ENCODE measurements at places on chromosomes 5 and 9. TPM values are rescaled to one million over a fixed set of nuclear protein-coding genes. Genes with fewer than 3 reads are reported as not detected.

Gene WDR31
- 12.4 TPM for total RNA-seq

Gene CER1
- total RNA-seq: not detected

Gene CNTFR
- 4.6 TPM for total RNA-seq

Gene RMRP
- total RNA-seq: 15,093 TPM

Gene MYOZ3
- 6.2 TPM for total RNA-seq

Gene PCDHGA2
- total RNA-seq: 7.8 TPM

Gene NR6A1
- total RNA-seq: 1.0 TPM

Gene IL13
- total RNA-seq: not detected

Gene LCN15
- total RNA-seq: 0.41 TPM

Gene FOXI1
- total RNA-seq: not detected

Gene SPEF2
- total RNA-seq: 2.7 TPM

Gene TRIM36
- total RNA-seq: 0.44 TPM

GRCh38 chr5:101585366-101585765, 682.3 kb upstream of the ST8SIA4 start:
- no peak for DNase-seq

GRCh38 chr5:177310332-177310731, 1.4 kb downstream of the MXD3 start:
- DNase-seq: no peak

- DNase-seq: no peak
These were observed 37.9 kb upstream of the RAB3C start for GRCh38 chr5:58544926-58545325.

DNA sequence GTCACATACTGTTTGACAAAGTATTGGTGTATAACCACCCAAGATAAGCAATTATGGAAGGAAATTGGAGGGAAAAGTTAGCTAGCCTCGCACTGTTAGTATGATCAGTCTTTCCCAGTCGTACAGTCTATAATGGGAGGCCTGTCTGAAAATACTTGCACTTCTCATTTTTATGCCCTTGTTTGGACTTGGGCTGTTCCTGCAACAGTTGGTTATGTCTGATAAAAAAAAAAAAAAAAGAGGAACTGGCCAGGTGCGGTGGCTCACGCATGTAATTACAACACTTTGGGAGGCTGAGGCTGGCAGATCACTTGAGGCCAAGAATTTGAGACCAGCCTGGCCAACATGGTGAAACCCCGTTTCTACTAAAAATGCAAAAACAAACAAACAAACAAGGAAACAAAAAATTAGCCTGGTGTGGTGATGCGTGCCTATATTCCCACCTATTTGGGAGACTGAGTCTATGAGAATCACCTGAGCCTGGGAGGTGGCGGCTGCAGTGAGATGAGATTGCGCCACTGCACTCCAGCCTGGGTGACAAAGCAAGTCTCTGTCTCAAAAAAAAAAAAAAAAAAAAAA, 58.3 kb upstream of the ANKRD33B start:
- DNase-seq: no peak

GRCh38 chr9:111475195-111475594, 9.0 kb downstream of the ECPAS start:
- no peak for DNase-seq

GRCh38 chr5:41176952-41177351, 36.4 kb downstream of the C6 start:
- no peak for DNase-seq

- no peak for DNase-seq
These were observed 132.6 kb upstream of the TMEM161B start for GRCh38 chr5:88401228-88401627.

- DNase-seq: no peak
These were observed 328.7 kb downstream of the NSG2 start for GRCh38 chr5:174374206-174374605.

- DNase-seq: no peak
These were observed 48.2 kb downstream of the ANXA1 start for GRCh38 chr9:73199886-73200285.

- DNase-seq: peak; percentile 72
These were observed 42.0 kb upstream of the RXRA start for GRCh38 chr9:134284273-134284672.

DNA sequence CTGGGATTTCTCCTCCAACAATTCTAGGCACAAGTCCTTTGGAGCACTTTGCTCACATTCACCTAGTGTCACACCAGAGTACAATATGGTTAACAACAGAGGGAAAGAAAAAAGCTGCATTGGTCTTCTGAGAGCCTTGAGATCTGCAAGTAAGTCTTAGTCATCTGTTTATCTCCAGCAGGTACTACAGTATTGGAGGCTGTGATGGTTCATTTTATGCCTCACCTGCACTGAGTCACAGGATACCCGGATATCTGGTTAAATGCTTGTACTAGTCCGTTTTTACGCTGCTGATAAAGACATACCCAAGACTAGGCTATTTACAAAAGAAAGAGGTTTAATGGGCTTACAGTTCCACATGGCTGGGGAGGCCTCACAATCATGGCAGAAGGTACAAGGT, 525.0 kb downstream of the NR2F1-AS1 start:
- DNase-seq: no peak

DNA sequence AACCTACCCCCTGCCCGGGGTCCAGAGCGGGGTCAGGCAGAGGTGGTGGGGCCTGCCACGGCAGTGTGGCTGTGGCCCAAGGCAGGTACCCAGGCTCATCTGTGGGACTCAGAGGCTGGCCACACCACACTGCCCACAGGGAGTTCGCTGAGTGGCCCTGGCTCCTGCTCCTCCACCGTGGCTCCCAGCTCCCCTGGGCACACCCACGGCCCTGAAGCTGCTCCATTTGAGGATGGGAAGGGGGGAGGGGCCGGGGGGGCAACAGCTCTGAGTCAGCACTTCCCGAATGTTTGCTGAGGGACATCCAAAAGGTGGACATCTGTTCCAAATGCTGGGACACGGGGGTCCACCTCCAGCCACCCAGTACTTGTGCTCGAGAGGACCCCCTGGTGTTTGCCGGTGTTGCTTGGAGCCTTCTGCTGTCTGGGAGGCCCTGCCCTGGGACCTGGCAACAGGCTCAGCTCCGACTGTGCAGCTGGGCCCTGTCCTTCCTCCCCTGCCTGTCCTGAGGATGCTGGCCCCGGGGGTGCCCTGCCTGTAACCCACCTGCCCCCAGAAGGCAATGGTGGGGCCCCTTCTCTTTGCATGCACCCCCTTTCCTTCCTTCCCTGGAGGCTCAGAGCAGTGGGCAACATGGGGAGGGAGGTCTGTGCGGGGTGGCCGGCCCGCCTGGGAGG, 2.5 kb upstream of the NRARP start:
- DNase-seq: peak; percentile 15

GRCh38 chr9:135550344-135550918, 4.5 kb downstream of the OBP2A start:
- no peak for DNase-seq

DNA sequence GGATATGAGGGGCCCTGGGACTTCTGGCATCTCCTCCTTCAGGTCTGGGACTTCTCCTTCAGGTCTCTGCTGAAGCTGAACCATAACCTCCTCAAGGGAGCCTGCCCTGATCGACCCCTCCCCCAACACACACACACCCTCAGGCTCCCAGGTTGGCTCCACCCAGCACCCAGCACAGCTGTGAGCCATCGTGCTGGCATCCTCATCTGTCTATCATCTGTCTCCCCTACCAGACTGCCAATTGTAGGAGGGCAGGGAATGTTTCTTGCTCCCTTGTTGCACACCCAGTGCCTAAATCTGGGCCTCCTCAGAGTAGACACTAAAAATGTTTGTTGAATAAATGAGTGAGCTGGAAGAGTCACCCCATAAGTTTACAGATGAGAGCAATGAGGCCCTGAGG, 71.4 kb downstream of the LRSAM1 start:
- DNase-seq: no peak

DNA sequence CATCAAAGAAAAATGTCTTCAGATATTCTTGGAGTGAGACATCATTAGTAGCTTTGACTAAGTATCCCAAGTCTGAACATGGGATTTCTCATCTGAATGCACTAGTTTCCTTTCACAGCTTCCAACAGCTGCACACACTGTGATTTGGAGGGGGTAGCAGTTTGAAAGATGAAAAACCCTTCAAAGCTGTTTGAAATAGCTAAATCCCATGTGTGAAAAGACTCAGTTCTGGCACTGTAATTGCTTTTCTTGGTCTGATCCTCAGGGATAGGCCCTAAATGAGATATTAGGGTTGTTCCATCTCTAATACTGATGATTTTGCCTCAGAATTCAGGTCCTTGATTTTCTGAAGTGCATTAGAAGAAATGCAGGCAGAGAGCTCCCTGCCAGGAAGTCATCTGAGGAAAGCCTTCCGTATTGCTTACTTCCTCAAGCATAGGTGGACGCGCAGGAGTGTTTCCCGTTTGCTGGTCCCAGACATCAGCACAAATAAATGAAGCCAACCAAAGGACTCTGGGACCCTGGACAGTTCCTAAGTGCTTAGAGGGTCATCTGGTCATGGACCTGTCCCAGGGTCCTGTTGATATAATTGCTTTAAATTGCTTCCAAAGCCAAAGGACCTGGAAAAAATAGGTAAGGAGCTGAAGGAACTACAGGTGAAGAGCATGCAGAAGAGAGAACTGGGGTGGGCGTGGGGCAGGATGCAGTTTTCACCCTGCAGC, 25.6 kb upstream of the FRMPD1 start:
- DNase-seq: no peak

GRCh38 chr9:134707731-134708671, 66.4 kb downstream of the COL5A1 start:
- DNase-seq: no peak

GRCh38 chr5:120236360-120236759, 227.7 kb upstream of the PRR16 start:
- no peak for DNase-seq

DNA sequence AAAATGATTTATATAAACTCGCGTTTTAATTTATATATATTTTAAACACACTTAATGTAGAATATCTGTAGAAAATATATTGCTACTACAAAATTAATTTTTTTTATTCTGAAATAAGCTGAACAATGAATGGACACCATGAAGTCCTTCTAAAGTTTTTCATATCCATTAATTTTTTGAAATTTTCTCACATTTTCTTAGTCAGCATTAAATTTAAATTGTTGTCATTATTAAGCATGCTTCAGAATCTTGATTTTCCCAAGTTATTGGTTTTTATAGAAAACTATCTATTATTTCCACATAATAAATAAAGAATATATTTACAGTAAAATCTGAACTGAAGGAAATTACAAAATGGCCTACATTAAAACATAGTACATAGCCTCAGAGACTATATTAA, 1314.9 kb upstream of the CDH6 start:
- no peak for DNase-seq
